Calu3 (cell line): ENCODE measurements at places on chromosomes 2 and 18. TPM values are rescaled to one million over a fixed set of nuclear protein-coding genes. Genes with fewer than 3 reads are reported as not detected.

- no peaks in the 10 kb centered on the region for H3K4me1 ChIP-seq
- no peak for DNase-seq
- H3K27me3 ChIP-seq, result peaks cover 13% of the 10 kb centered on the region
- no peak overlapping the region for H3K27ac ChIP-seq
These were observed 43.0 kb downstream of the SALL3 start for GRCh38 chr18:79022603-79023002.

DNA sequence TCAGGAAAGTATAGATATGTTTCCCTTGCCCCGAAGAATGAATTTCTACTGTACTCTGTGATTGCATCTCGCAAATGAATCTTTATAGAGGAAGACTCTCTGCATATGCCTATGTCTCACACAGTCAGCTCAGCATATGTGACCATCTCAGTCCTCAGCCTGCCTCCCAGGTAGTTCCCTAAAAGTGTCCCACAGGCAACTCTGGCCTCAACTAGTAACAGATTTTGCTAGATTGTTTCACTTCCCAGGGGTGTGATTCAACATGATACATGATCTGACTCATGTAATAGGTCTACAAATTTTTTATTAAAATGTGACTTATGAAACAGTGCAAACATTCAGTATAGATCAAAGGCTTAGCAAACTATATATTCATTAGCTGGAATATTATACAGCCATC is 296.6 kb upstream of the CRIM1 start:
- H3K36me3 ChIP-seq, result no peaks in the 10 kb centered on the region
- H3K27ac ChIP-seq, result no peak overlapping the region
- no peaks in the 10 kb centered on the region for H3K4me1 ChIP-seq
- H3K27me3 ChIP-seq, result no peaks in the 10 kb centered on the region
- no peak for DNase-seq

POTEJ gene
- not detected in 2 replicates for total RNA-seq

GPC1 gene
- total RNA-seq, result 41.8 and 51.5 TPM in 2 replicates

- H3K27ac ChIP-seq, result no peak overlapping the region
- DNase-seq, result no peak
- peaks cover 27% of the 10 kb centered on the region for H3K4me1 ChIP-seq
- H3K27me3 ChIP-seq, result no peaks in the 10 kb centered on the region
- H3K36me3 ChIP-seq, result peaks cover 8% of the 10 kb centered on the region
These were observed 138.3 kb upstream of the ID2 start for GRCh38 chr2:8543383-8544170.

PXDN gene
- total RNA-seq, result not detected in 2 replicates

MAPK4 gene
- not detected in 2 replicates for total RNA-seq

DNA sequence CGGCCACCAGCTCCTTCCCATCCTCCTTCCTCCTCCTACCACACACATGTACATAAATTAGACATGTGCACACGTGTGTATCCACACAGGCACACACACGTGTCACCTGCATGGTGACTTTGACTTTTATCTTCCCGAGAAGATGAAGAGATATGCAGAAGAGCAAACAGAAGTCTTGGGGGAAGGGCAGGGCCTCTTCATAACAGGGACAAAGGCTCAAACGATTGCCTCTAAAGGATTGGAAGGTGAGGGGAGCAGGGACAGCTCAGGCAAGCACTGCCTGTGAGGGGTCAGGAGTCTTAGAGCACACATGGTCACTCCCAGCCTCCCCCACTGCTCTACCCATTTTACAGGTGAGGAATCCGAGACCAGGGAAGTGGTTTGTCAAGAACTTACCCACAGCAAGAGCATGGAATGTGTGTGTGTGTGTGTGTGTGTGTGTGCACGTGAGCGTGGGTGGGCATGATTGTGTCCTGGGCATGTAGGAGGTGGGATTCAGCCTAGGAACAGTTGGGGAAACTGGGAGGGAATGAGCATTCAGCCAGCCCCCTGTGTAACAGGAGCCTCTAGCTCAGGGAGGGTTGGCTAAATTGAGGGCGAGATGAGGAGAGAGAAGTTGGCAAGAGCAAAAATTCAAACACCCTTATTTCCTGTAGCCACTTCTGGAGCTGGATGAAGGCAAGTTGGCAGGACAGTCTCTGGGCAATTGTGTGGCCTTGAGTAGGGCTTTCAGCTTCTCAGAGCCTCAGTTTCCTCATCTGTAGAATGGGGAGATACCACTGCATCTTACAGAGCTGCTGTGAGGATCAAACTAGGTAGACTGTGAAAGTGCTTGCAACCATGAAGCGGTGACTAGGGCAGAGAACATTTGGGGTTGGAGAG is 24.2 kb downstream of the CIB4 start:
- no peaks in the 10 kb centered on the region for H3K36me3 ChIP-seq
- H3K27me3 ChIP-seq, result peaks cover 55% of the 10 kb centered on the region
- DNase-seq, result no peak
- no peaks in the 10 kb centered on the region for H3K4me1 ChIP-seq
- H3K27ac ChIP-seq, result no peak overlapping the region

ANKRD30B gene
- not detected in 2 replicates for total RNA-seq

TEKT4 gene
- total RNA-seq, result 0.24 TPM in 1 of 2 replicates, not detected in the other

LIMS3 gene
- 0.29 TPM in 1 of 2 replicates, not detected in the other for total RNA-seq

DNA sequence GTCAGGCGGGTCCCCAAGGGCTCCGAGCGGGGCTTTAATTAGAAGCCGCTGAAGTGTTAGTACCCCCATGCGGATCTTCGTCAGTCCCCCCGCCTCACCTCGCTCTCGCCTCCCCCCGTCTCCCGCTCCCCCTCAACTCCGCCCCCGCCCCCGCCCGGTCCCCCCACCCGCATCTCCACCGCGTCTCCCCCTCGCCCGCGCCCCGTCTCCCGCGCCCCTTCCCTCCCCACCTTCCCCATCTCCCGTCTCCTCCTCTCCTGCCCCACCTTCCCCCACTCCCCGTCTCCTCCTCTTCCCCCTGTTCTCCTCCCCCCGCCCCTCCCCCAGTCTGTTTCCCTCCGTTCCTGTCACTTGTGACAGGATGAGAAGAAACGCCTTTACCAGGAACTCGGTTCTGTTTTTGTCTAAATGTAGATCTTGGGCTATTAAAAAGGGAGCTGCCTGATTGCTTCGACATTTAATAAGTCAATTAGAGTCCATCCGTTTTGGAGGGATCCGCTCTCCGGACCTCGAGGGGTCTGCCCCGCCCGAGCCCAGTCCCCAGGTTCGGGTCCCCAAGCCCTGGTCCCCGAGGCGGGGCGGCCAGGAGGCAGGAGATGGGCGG is 969 bp upstream of the ALKAL2 start:
- H3K4me1 ChIP-seq, result peaks cover 8% of the 10 kb centered on the region
- H3K36me3 ChIP-seq, result peaks cover 8% of the 10 kb centered on the region
- H3K4me3 ChIP-seq, result no peak overlapping the region
- DNase-seq, result no peak
- peaks cover 38% of the 10 kb centered on the region for H3K27me3 ChIP-seq

DNA sequence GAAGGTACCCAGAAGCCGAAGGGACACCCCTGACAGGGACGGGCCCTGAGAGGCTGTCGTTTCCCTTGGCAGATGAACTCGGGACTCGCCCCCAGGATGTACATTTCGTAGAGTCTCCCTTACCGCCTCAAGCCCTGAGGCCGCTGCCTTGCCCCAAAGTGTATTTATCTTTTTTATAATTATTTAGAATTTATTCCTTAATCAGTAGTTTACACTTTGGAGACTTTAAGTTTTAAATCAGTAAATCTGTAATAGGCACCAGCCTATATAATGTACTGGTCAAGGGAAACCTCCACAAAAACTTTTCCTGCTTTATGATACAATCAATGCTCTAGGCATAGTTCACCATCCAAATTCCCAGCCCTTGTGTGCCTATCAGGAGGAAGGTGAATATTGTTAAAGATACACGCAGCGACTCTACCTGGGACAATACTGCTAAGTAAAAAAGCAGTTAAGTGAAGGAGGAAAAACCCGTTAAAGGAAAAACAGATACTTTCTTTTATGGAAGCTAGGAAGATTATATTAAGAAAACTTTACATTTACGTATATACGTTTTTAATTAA is 848 bp downstream of the VRK2 start:
- no peak for DNase-seq
- peaks cover 27% of the 10 kb centered on the region for H3K4me1 ChIP-seq
- peak overlapping the region; percentile 38 for H3K27ac ChIP-seq
- H3K27me3 ChIP-seq, result no peaks in the 10 kb centered on the region
